ENCODE measurements at places on chromosomes 2 and 18.
A peak's percentile ranks its signal among the peaks of the same experiment; 100 is the strongest.

- DNase-seq: peak; percentile 48
These were observed 85.1 kb upstream of the FZD5 start for GRCh38 chr2:207854484-207855440.

DNA sequence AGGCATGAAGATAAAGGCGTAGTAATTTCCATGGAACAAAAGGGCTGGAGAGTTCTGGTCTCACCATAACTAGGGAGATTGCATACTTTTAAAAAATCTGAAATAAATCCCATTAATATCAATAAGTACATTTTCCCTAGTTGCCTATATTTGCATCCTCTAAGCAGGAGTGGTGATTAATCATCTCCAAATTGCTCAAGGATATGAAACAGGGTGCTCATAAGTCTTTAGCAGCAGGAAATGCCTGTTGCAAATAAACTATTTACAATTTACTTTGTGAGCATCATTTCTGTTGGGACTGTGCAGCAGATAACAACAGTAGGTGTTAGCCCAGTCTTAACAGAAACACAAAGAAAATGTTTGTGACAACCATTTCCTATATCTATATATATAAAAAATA lies 92.4 kb upstream of the TMEM178A start:
- DNase-seq: no peak

GRCh38 chr2:1675633-1676032 lies 68.7 kb downstream of the PXDN start:
- peak; percentile 96 for DNase-seq

- no peak for DNase-seq
These were observed 29.9 kb downstream of the TPGS2 start for GRCh38 chr18:36798738-36799473.

DNA sequence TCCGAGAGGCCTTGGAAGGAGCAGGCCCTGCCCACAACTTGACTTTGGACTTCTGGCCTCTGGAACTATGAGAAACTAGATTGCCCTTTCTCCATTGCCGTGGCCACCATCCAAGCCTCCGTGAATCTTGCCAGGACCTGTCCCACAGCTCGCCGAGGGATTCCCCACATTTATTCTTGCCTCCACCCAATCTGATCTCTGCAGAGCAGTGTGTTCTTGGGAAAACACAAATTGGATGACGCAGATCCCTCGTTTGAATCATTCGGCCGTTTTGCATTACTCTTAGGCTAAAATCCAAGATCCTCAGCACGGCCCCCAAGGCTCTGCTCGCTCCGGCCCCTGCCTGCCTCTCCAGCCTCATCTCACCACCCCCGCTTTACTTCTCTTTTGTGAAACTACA lies 364.2 kb downstream of the ZNF516 start:
- no peak for DNase-seq

GRCh38 chr2:36300697-36301096 lies 54.9 kb upstream of the CRIM1 start:
- DNase-seq: no peak

- DNase-seq: peak; percentile 28
These were observed 68.8 kb downstream of the HNRNPLL start for GRCh38 chr2:38533757-38534545.

DNA sequence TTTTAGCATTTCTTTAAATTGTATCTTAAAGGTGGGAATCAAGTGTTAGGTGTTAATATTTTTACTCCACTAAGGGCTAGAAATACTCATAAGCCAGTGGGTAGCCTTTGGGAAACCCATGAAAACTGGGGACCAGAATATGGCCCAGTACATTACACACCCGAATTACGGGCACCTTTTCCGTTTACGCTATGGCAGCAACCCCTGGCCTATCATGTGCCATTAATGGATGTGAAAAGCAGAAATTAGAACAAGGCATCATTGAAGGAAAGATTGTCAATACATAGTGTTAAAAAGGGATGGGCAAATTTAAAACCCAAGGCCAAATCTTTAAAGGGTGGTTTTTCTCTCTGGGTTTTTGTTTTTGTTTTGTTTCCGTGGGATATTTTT lies 781 bp downstream of the FARP2 start:
- DNase-seq: no peak

DNA sequence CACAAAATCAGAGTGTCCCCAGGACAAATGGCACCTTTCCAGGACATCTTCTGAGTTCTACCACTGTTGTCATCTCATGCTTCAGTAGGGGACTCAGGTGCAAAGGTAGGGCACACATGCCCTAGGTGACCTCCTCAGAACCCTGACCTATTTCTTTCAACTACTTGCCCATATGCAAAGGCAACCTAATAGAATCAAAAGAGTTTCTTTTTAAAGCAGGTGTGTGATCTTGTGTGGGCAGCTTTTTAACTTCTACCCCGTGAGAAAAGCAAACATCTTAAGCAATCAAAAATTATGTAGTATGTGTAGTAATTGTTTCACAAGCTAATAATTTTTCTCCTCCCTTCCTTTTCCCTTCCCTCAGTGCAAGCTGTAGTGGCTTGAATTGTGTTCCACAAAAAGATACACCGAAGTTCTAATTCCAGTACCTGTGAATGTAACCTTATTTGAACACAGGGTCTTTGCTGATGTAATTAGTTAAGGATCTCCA lies 333.1 kb downstream of the RND3 start:
- no peak for DNase-seq

DNA sequence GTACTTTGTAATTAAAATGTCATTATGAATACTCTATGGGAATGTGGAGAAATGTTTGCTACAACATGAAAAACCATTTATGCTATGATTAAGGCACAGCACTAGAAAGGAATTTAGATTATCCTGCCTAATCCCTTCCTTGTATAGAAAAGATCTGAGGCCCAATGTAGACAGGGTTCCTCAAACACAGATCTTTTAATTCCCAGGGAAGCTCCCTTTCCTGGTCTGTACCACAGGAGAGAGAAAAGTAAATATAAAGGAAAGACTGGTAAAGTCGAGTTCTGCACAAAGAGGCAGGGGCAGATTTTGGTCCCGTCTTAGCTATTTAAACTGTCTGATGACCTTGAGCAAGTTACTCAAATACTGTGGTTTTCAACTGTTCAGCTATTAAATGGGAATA lies 84.7 kb downstream of the ICA1L start:
- DNase-seq: no peak

GRCh38 chr2:169361706-169362117 lies 622 bp downstream of the LRP2 start:
- DNase-seq: no peak

DNA sequence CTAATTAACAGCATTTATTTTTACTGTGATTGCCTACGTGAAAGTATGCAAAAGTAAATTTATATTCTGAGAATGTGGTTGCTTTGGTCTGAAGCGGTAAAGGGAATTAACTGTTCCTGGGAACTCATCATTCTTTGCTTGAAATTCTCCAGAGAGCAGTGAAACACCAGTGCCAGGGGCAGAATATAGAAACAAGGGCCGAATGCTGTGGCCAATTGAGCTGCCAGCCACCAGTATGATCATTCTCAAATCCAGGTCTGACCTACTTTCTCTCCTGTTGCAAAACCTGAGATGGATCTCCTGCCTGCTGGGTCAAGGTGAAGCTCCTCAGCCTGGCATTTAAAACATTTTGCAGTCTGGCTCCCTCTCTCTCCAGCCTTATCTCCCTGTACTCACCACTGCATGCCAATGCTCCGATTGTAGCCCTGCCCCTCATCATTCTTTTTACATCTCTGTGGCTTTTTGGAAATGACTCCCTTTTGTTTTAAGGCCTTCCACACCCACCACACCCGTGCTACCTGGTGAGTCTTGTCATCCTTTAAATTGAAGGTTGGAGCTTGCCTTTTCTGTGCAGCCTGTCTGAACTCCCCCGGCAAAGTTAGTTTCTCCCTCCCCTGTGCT lies 94.5 kb upstream of the TMEM178A start:
- DNase-seq: no peak

Measured in HCEC 1CT (cell line).